ENCODE measurements at places on chromosomes 12 and 14.

DNA sequence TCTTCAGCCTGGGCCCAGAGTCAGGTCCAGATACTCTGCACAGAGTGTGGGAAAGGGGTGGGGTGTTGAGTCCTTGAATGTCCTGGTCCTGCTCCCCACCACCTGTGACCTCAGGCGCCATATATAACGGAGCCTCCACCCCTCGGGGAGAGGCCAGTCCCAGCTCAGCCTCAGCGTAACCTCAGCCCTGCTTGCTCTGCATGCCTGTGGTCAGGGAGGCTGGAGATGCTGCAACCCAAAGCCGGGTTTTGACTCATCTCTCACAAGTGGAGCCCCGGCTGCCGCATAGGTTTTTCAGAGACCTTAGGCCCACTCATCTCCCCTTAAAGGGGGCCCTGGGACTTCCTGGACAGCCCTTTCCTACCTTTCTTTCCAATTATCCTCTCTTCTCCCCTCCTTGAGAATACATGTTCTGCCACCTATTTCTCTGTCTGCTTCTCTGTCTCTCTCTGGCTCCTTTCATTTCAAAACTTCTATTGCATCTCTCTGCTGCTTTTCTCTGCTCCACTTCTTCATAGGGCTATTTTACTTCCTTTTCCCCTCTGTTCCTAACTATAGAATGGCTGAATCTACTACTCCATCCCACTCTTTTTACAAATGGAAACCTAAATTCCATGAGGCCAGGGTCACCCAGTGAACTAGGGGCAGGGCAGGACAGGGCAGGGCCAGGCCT is 1.2 kb downstream of the ITGB7 start:
- peak; percentile 30 for DNase-seq

DNA sequence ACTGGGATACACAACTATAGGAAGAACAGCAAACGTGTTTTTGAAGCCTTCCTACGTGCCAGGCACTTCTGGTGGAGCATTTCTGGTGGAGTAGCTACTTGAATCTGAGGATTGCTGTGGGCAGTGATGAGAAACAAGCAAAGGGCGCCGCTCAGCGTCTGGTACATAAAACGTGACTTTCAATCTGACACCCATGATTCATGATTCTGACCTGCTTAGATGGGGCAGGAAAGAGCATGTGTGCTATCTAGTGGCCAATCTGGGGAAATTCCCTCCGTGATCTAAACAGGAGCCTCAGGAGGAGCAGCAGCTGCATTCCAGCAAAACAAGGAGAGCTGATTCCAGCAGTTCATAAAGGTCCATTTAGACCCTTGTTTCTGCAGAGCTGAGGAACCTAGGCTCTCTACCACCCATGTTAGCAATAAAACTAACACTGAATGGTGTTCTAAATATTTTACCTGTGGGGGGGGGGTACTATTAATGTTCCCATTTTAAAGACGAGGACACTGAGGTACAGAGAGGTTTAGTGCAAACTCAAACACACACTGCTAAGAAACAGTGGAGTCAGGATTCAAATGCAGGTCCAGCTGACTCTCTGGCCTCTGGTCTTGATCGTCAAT is 37.8 kb downstream of the PAH start:
- DNase-seq = peak; percentile 84

DNA sequence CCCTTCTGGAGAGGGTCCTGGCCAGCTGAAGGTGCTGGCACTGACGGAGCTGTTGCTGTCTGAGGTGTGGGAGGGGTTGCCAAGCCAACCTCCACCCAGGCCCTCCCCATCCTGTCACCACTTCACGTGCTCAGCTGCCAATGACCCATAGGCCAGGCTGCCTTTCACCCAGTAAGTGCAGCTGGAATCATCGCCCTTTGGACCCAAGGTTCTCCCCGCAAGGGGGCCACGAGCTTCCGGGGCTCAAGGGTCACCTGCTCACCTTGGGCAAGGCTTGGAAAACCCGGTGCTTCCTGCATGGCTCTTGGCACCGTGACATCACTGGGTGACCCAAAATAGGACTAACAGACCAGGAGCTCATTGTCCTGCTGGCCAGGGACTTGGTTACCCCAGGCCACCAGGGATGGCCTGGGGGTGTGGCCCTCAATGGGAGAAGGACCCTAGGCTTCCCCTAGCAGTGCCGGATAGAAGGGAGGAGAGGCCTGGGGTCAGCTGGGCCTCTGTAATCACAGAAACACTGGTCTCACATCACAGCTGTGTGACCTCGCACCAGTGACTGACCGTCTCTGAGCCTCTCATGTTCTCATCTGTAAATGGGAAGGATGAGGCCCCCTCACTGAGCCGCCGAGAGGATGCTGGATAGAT is 51.3 kb downstream of the CCDC85C start:
- no peak for DNase-seq

DNA sequence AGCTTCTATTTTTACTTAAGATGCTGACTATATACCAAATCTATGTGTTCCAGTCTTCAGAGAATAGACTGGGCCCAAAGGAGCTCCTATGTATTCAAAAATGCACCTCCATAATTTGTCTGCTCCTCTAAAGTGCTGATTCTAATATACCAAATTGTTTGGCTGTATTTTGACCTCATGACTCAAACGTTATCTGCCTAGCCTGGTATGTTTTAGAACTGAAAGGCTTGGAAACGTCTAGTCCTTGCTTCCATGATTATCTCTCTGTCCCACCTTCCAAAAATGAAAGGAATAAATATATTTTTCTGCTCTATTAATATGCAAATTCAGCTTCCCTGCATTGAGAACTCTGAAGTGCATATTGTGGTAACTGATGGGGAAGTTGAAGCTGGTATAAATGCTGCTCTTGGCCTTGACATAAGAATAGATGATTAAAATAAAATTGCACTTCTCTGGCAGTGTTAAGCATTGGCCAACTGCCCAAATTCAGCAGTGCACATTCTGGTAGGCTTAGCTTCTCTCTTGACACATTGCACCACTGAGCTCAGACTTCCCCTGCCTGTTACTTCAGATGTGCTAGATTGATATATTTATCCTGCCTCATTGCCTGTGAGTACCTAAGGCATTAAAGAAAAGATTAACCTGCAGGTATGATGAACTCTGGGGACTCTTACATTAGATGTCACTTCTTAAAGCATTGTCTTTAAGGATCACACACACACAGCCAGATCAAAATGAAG is 882.3 kb downstream of the RPS29 start:
- DNase-seq = no peak

GRCh38 chr12:75526655-75527511 is 15.5 kb upstream of the KRR1 start:
- DNase-seq = peak; percentile 45

DNA sequence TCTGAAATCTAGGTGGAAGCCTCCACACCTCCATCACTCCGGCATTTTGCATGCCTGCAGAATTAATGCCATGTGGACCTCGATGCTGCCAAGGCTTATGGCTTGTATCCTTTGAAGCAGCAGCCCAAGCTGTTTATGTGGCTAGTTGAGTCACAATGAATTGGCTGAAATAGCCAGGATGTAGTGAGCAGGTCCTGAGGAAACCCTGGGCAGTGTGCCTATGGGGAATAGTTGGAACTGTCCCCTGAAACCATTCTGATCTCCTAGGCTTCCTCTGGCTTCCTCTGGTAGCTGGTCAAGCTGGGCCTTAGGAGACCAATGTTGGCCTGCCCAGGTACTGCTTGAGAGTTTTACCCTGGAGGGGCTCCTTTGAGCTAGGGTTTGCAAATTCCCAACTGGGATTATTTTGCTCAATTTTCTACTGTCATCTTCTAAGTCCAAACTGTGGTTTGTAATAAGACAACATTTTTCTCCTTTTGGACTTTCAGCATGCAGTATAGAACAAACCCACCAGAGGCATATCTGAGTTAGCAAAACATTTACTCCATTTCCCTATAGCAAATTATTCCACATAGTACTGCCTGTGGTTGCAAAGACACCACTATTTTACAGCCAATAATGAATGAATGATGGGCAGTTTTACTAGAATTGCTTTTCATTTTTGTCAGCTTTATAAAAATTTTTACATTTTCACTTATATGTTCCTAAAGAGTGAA is 85.1 kb upstream of the AMIGO2 start:
- DNase-seq = no peak

GRCh38 chr12:31019561-31019960 is 54.1 kb upstream of the DDX11 start:
- DNase-seq = no peak

- DNase-seq = no peak
These were observed 35.6 kb downstream of the BMP4 start for GRCh38 chr14:53921027-53921426.

Data from H9 (cell line).